ENCODE measurements at places on chromosomes 12 and 14. TPM values are rescaled to one million over a fixed set of nuclear protein-coding genes. Genes with fewer than 3 reads are reported as not detected.

Gene TNFAIP2
- 34.4 TPM for total RNA-seq

Gene WBP11
- 19.5 TPM for total RNA-seq

Gene ERBB3
- total RNA-seq = 0.33 TPM

Gene PTHLH
- total RNA-seq = not detected

Gene SLC41A2
- total RNA-seq = 3.7 TPM

Gene AQP5
- total RNA-seq = not detected

Data from dermis lymphatic vessel endothelial cell (primary cell).